ENCODE measurements at places on chromosomes 2 and 18. TPM values are rescaled to one million over a fixed set of nuclear protein-coding genes. Genes with fewer than 3 reads are reported as not detected.
A peak's percentile ranks its signal among the peaks of the same experiment; 100 is the strongest.

DNA sequence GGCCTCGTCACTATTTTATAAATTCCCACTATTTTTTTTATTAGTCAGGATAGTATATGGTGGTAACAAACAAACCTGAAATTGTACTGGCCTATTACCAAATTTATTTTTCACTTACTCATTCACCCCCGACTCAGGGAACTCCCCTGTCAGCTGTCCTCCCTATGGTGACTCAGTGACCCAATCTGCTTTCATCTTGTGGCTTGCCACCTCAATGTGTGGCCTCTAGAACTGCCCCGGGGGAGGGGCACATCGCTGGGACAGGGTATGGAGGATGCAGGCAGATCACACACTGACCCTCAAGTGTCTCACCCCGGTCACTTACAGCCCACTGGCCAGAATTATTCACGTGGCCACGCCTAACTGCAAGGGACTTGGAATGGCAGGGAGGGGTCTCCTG, 71.6 kb downstream of the ACTR2 start:
- peak; percentile 83 for DNase-seq

CRACDL gene
- not detected for total RNA-seq

MBD1 gene
- total RNA-seq, result 36.3 TPM

GRCh38 chr2:215002500-215002899, 135.9 kb downstream of the ABCA12 start:
- peak; percentile 53 for DNase-seq

RAD51AP2 gene
- not detected for total RNA-seq

GRCh38 chr18:43751203-43751602, 473.9 kb upstream of the SYT4 start:
- DNase-seq, result no peak

GRCh38 chr18:3255611-3256165, 6.2 kb upstream of the MYL12B start:
- no peak for DNase-seq

FOXD4L1 gene
- total RNA-seq, result 0.10 TPM

SCYGR4 gene
- not detected for total RNA-seq

GRCh38 chr18:51361130-51361860, 163.8 kb upstream of the MEX3C start:
- peak; percentile 4 for DNase-seq

- DNase-seq, result no peak
Observed at GRCh38 chr2:164504253-164504652, 117.0 kb downstream of the GRB14 start.

RAB17 gene
- total RNA-seq, result 3.6 TPM

Measured in RPMI7951 (cell line).